CD4-positive, alpha-beta memory T cell (primary cell): ENCODE measurements at places on chromosomes 2 and 18. TPM values are rescaled to one million over a fixed set of nuclear protein-coding genes. Genes with fewer than 3 reads are reported as not detected.

ARHGAP28 gene
- not detected for polyA plus RNA-seq

SDC1 gene
- polyA plus RNA-seq = not detected

RNF125 gene
- polyA plus RNA-seq = 82.7 TPM

CIB4 gene
- polyA plus RNA-seq = not detected

FAM237A gene
- not detected for polyA plus RNA-seq

SETBP1 gene
- polyA plus RNA-seq = not detected

TRIM43 gene
- not detected for polyA plus RNA-seq
